ENCODE measurements at places on chromosomes 3 and 15.

GRCh38 chr3:64901522-64901885 lies 213.7 kb upstream of the ADAMTS9 start:
- no peak for DNase-seq

- DNase-seq = no peak
Measured at GRCh38 chr15:56249092-56249491, 5.4 kb upstream of the RFX7 start.

DNA sequence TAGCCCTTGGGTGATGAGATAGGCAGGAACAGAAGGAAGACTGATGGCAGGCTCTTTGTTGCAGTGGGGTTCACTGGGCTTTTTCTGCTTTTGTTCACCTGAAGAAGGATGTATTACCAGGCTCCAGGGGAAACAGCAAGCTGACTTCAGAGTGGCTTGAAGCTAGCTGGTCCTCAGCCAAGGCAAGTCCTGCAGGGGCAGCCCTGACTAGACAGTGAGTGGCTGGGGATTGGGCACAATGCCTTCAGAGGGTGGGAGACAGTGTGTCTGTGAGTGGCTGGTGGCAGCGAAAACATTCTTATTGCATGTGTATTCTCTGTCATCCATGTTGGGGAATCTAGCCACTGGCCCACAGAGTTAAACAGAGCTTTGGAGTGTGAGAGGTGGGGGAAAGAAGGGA lies 2.3 kb upstream of the TEX264 start:
- DNase-seq = no peak

GRCh38 chr3:152229692-152230091 lies 39.0 kb upstream of the MBNL1 start:
- DNase-seq = no peak
